ENCODE measurements at places on chromosomes 16 and 17. TPM values are rescaled to one million over a fixed set of nuclear protein-coding genes. Genes with fewer than 3 reads are reported as not detected.

DNA sequence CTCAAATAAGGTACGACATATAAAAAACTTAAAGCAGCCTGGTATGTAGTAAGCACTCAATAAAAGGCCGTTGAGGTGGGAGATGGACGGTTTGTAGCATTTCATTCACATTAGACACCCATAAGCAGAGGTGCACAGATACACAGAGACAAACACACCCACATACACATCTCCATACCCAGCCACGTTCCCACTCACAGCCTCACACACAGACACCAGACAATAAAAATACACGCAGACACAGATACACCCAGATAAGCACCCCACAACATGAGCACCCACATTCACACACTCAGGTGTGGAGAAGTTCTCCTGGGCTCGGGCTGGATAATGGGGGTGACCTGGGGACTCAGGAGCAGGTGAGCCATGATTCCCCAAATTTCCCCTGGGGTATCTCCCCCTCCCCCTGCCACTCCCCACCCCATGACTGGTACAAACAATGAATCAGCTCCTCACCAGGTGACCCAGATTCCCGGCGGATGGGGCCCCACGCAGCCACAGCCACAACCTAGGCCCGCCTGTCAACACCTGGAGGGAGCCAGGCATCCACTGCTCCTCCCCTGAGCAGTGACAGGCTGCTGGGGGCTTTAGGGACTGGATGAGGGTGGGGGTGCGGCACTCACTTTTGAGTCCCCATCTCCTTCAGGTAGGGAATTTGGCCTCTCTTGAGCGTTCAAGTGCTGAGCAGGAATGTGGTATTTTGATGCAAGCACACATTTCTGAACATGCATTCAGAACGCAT lies 2.7 kb downstream of the DLX3 start:
- H3K36me3 ChIP-seq: no peaks in the 10 kb centered on the region
- no peak overlapping the region for H3K27ac ChIP-seq
- H3K4me3 ChIP-seq: peak overlapping the region; percentile 56
- peaks cover 37% of the 10 kb centered on the region for H3K27me3 ChIP-seq

- peak overlapping the region; percentile 39 for H3K27ac ChIP-seq
- H3K4me1 ChIP-seq: peaks cover 16% of the 10 kb centered on the region
- peak overlapping the region; percentile 85 for H3K4me3 ChIP-seq
- peak; percentile 56 for DNase-seq
Observed at GRCh38 chr16:67000384-67001351, 12.3 kb downstream of the CES4A start.

DNA sequence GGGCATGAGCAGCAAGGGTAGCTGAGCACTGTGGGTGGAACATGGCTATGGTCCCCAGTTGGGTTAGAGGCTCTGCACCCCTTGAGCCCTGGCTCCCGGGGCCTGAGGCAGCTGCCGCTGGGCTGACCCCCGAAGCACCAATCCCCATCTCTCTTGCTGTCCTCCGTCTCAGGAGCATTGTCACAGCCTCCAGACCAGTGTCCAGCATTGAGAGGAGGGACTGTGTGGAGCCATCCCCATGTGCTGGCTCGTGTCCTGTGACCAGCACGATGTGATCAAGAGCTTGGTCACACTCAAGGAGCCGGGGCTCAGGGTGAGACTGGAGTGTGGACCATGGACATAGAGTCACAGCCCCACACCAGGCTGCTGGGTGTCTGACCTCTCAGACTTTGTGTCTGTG lies 2.9 kb downstream of the SMTNL2 start:
- no peak overlapping the region for H3K4me3 ChIP-seq
- no peaks in the 10 kb centered on the region for H3K36me3 ChIP-seq
- H3K27me3 ChIP-seq: peaks cover 11% of the 10 kb centered on the region
- H3K27ac ChIP-seq: no peak overlapping the region
- no peaks in the 10 kb centered on the region for H3K4me1 ChIP-seq

GRCh38 chr17:55458978-55459377 lies 37.3 kb upstream of the MMD start:
- H3K27me3 ChIP-seq: no peaks in the 10 kb centered on the region
- no peak overlapping the region for H3K4me3 ChIP-seq
- DNase-seq: no peak
- no peaks in the 10 kb centered on the region for H3K4me1 ChIP-seq

GRCh38 chr17:6346156-6346786 lies 88.7 kb downstream of the AIPL1 start:
- no peaks in the 10 kb centered on the region for H3K36me3 ChIP-seq
- H3K4me1 ChIP-seq: no peaks in the 10 kb centered on the region
- H3K27ac ChIP-seq: no peak overlapping the region
- no peak for DNase-seq

GRCh38 chr17:77248216-77249114 lies 107.7 kb downstream of the SEC14L1 start:
- H3K36me3 ChIP-seq: no peaks in the 10 kb centered on the region
- DNase-seq: no peak
- no peak overlapping the region for H3K27ac ChIP-seq
- peak overlapping the region; percentile 48 for H3K4me3 ChIP-seq

GRCh38 chr17:56548661-56549060 lies 44.8 kb upstream of the NOG start:
- H3K27ac ChIP-seq: no peak overlapping the region
- no peak for DNase-seq
- H3K27me3 ChIP-seq: peaks cover 7% of the 10 kb centered on the region
- H3K4me1 ChIP-seq: no peaks in the 10 kb centered on the region
- no peaks in the 10 kb centered on the region for H3K36me3 ChIP-seq
- H3K4me3 ChIP-seq: no peak overlapping the region

DNA sequence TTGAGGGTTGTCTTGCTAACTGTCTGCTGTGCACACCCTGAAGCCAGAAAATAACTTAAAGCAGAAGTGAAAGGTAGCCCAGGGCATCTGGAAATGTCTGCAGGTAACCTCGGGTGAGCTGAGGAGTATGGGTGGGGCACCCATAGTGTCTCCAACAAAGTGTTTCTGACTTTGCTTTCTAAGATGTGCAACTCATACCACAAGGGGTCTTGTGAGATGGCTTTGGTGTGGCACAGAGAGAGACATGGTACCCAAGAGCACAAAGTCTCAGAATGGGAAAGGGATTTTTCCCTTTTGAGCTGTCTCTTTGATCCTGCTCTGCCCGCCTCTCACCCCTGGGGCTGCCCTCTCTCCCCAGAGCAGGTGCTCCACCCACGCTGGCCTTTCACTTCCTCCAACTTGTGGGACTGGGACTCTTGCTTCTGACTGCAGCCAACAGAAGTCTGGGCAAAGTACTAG lies 6.9 kb downstream of the CHD9 start:
- no peak for DNase-seq
- H3K4me3 ChIP-seq: no peak overlapping the region
- H3K27me3 ChIP-seq: peaks cover 1% of the 10 kb centered on the region
- peaks cover 2% of the 10 kb centered on the region for H3K36me3 ChIP-seq
- H3K27ac ChIP-seq: peak overlapping the region; percentile 40
- peaks cover 63% of the 10 kb centered on the region for H3K4me1 ChIP-seq

DNA sequence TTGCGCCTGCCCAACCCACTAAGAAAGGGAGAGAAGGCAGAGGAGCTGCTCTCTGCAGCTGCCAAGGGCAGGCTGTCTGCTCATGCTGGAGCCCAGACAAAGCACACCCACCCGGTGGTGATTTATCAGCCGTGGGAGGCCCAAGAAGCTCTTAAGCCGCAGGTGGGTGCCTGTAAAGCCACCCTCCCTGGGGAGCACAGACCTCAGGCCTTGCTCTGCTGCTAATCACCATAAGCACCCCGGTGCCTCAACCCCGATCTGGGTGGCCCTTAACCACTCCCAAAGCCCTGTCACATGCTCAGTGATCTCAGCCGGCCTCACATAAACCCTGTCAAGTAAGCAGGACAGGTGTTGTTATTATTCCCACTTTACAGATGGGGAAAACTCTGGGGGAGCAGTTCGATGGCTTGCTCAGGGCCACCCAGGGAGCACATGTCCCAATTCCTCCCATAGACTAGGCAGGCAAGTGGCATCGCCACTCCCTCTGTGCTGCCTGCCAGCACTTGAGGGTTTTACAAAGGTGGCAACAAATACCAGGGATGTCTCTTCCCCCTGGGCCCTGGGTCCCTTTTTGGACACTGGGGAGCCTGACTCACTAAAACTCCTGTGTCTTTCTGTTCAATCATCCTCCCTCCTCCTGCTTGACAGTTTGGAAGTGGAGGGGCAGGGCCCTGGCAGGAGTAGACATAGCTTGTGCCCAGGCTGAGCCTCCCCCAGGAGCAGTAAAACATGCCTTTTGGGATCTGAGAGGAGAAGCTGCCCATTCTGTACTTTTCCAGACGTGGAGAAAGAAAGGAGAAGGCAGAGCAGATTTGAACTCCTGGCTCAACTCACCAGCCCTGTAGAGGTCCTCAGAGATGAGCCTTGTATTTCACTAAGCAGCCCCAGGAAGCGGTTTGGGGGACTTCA lies 299.3 kb downstream of the SOX9 start:
- no peak overlapping the region for H3K4me3 ChIP-seq
- H3K27me3 ChIP-seq: peaks cover 3% of the 10 kb centered on the region
- no peak overlapping the region for H3K27ac ChIP-seq
- no peaks in the 10 kb centered on the region for H3K4me1 ChIP-seq
- no peaks in the 10 kb centered on the region for H3K36me3 ChIP-seq

DNA sequence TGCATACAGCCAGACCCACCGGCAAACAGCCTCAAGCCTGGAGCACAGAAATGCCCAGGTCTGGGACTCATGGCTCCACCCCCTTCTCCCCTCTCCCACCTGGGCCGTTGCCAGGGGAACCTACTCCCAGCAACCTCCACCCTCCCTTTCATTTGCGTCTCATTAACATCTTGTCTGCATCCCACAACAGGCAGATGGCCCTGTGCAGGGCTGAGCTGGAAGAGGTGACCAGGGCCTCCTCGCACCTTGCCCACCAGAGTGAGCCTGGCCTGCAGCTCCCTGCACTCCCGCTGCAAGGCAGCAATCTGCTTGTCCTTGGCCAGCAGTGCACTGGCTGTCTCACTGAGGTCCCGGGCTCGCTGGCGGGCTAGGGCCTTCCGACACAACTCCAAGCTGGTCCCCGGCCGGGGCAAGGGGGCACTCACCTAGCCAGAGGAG lies 3.3 kb downstream of the TSPOAP1 start:
- H3K36me3 ChIP-seq: peaks cover 32% of the 10 kb centered on the region
- peaks cover 71% of the 10 kb centered on the region for H3K4me1 ChIP-seq
- H3K4me3 ChIP-seq: peak overlapping the region; percentile 91

DNA sequence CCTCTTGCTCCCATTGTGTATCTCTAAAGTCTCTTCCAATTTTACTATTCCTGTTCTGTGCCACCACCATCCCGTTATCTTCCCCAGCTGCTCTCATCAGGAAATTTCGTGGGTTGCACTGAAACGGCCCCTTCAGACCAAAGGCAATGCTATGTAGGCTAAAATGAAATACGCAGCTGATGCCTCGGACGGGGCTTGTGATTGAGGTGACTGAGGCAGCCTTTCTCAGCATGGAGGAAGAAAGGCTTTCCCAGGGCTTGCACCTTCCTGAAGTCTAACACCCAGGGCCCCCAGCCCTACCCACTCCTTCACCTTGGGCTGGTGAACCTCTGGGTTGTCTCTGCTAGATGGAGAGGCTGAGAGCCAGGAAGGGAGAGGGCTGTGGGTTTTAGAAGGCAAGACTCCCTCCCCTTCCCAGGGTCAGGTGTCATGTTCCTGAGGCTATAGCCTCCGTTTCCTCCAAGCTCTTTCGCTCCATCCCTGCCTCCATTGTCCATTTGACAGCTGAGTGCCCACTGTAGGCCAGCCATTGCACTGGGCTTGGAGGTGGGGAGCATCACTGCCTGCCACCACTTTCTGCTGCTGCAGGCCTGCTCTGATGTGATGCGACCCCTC lies 7.8 kb downstream of the CCDC200 start:
- DNase-seq: no peak
- H3K36me3 ChIP-seq: peaks cover 3% of the 10 kb centered on the region
- H3K27ac ChIP-seq: no peak overlapping the region
- H3K4me3 ChIP-seq: no peak overlapping the region
- peaks cover 19% of the 10 kb centered on the region for H3K4me1 ChIP-seq

GRCh38 chr16:56198006-56198754 lies 6.9 kb downstream of the GNAO1 start:
- H3K27ac ChIP-seq: peak overlapping the region; percentile 12
- H3K4me1 ChIP-seq: peaks cover 29% of the 10 kb centered on the region
- no peak for DNase-seq

GRCh38 chr17:5895276-5895675 lies 174.9 kb upstream of the WSCD1 start:
- H3K27ac ChIP-seq: no peak overlapping the region
- H3K4me1 ChIP-seq: no peaks in the 10 kb centered on the region
- H3K36me3 ChIP-seq: no peaks in the 10 kb centered on the region
- no peak for DNase-seq
- peaks cover 2% of the 10 kb centered on the region for H3K27me3 ChIP-seq

- DNase-seq: no peak
- peaks cover 3% of the 10 kb centered on the region for H3K27me3 ChIP-seq
- H3K36me3 ChIP-seq: no peaks in the 10 kb centered on the region
- no peaks in the 10 kb centered on the region for H3K4me1 ChIP-seq
- no peak overlapping the region for H3K27ac ChIP-seq
Observed at GRCh38 chr17:34178092-34178491, 77.0 kb upstream of the CCL2 start.

- H3K27me3 ChIP-seq: peaks cover 2% of the 10 kb centered on the region
- peaks cover 13% of the 10 kb centered on the region for H3K4me1 ChIP-seq
- H3K27ac ChIP-seq: no peak overlapping the region
- no peak for DNase-seq
- H3K4me3 ChIP-seq: no peak overlapping the region
Observed at GRCh38 chr16:12096828-12097522, 120.4 kb downstream of the SNX29 start.

- DNase-seq: no peak
- H3K36me3 ChIP-seq: no peaks in the 10 kb centered on the region
- peak overlapping the region; percentile 81 for H3K27ac ChIP-seq
- peak overlapping the region; percentile 97 for H3K4me3 ChIP-seq
Observed at GRCh38 chr17:28335959-28336871, 654 bp downstream of the TNFAIP1 start.

DNA sequence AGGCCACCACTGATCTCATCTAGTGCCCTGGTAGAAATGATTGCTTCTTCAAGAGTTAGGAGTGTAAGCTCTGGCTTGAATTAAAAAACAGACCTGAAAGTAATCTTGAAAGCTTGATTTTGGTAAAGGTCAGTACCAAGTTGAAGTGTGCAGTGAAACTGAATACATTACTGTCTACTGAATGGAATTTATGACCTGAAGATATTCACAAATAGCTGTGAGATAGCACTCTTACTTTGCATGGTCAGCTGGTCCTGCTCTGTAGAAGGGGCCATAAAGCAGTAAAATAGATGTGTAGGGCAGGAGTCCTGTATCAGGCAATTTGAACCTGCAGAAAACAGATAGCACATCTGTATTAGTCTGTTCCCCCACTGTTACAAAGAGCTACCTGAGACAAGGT lies 78.6 kb downstream of the MYH13 start:
- no peak for DNase-seq
- no peak overlapping the region for H3K27ac ChIP-seq
- no peaks in the 10 kb centered on the region for H3K36me3 ChIP-seq
- peaks cover 6% of the 10 kb centered on the region for H3K4me1 ChIP-seq
- peaks cover 8% of the 10 kb centered on the region for H3K27me3 ChIP-seq
- H3K4me3 ChIP-seq: no peak overlapping the region

- H3K27ac ChIP-seq: no peak overlapping the region
- no peak for DNase-seq
- H3K36me3 ChIP-seq: no peaks in the 10 kb centered on the region
Observed at GRCh38 chr17:59346876-59347407, 15.5 kb downstream of the YPEL2 start.

- H3K27ac ChIP-seq: no peak overlapping the region
- H3K36me3 ChIP-seq: no peaks in the 10 kb centered on the region
Observed at GRCh38 chr17:36869441-36869840, 67.8 kb upstream of the LHX1 start.

- peaks cover 8% of the 10 kb centered on the region for H3K27me3 ChIP-seq
- H3K4me3 ChIP-seq: no peak overlapping the region
- H3K27ac ChIP-seq: no peak overlapping the region
- DNase-seq: no peak
- H3K36me3 ChIP-seq: no peaks in the 10 kb centered on the region
Observed at GRCh38 chr17:19728084-19728495, 11.7 kb upstream of the SLC47A2 start.

Gene HSD17B2
- polyA plus RNA-seq: not detected

Gene NATD1
- polyA plus RNA-seq: 3.4 TPM

Gene SYCE1L
- polyA plus RNA-seq: 0.61 TPM

Gene PLEKHH3
- polyA plus RNA-seq: not detected

Data from immature natural killer cell (primary cell).